Cerebellum (tissue), 4 donors: ENCODE measurements at places on chromosomes 5 and 9. TPM values are rescaled to one million over a fixed set of nuclear protein-coding genes. Genes with fewer than 3 reads are reported as not detected.

DNA sequence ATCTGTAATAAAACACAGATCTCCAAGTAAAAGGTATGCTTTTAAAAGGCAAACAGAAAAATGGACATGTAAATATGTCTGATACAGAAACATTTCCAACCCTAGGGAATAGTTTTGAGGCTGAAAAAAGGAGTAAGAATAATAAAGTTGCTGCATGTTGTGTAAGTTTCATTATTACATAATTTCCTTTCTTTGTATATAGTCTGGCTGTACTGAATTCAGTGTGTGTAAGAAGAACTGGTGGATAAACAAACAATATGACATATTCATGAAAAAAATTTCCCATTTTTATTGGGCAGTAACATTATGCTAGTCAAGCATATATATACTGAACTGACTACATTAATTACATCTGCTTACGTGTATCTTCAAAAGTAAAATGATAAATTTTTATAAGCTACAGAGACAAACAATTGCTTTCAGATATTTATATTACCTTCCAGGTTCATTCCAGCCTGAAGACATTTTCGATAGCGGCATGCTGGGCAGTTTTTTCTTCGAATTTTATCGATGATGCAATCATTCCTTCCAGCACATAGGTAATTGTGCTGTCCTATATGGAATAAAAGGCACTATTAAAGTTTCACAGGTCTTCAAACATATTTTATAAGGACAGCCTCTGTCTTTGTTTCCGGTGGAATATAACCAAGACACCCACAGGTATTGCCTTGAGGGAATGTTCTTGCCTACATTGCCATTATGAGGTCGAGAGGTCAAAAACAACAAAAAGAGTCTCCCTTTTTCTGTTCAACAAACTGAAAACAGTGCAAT lies 93.6 kb downstream of the NR3C1 start:
- no peak for DNase-seq

- DNase-seq, result no peak
These were observed 946 bp upstream of the LTC4S start for GRCh38 chr5:179792612-179793467.

- DNase-seq, result no peak
These were observed 132.0 kb upstream of the NFIB start for GRCh38 chr9:14445946-14446345.

DNA sequence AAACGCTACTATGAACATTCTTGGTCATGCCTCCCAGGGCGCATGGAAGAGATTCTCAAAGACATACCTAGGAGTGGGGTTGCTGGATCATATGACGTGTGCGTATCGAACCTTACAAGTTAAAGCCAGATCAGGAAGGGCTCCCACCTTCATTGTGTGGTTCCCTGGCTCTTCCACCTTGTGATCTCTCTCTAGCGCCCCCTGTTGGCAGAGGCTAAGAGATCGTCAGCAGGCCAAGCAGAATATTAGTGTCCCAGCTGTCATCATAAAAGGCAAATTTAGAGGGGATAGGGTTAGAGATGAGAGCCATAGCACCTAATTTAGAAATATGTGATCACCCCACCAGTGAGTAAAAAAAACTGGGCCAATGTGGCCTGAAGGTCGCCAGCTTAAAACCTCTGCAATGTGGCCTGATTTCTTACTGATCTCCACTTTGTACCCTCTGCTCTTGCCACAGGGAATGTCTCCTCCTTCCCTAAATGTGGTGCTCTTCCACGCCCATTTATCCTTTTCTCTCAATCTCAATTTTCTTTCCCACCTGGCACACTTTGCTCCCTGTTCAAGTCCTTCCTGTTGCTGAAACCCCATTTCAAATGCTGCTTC lies 91.7 kb upstream of the SHB start:
- peak; percentile 7 for DNase-seq

- DNase-seq, result no peak
These were observed 208.1 kb upstream of the ACTBL2 start for GRCh38 chr5:57690724-57691123.

DNA sequence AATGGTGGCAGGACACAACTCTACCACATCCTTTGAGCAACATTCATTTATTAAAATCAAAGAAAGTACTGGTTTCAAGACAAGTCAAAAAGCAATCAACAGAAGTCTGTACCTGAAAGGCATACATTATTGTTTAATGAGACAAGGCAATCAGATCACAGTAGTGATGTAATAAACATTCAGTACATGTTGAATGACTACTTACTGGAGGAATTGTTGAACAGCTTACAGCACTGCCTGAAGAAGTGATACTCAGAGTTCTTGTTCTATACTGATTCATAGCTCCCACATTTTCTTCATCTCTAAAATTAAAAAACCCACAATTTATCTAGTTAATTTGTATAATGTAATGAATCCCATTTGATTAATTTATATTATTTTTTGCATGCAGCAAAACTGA lies 18.2 kb downstream of the RIOK2 start:
- DNase-seq, result no peak

DNA sequence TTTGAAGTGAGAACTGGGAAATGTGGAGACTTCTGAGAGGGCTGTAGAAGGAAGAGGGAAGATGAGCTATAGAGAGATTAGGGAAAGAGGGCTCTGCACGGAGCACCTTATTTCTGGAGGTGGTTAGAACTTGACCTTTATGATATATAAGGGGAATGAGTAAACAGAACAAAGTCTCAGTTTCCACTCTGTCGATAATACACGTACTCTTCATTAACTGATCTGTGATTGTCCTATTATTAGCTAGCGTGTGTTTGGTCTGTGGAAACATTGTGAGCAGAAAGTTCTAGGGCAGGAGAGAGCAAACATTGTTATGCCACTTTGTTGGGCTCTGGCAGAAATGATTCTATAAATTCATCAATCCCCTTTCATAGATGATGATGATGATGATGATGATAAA lies 118.5 kb downstream of the UGCG start:
- no peak for DNase-seq

- DNase-seq, result peak; percentile 80
These were observed 3.2 kb upstream of the NFX1 start for GRCh38 chr9:33287087-33287490.

SLC36A2 gene
- not detected for total RNA-seq
